ENCODE measurements at places on chromosomes 6 and 20.

DNA sequence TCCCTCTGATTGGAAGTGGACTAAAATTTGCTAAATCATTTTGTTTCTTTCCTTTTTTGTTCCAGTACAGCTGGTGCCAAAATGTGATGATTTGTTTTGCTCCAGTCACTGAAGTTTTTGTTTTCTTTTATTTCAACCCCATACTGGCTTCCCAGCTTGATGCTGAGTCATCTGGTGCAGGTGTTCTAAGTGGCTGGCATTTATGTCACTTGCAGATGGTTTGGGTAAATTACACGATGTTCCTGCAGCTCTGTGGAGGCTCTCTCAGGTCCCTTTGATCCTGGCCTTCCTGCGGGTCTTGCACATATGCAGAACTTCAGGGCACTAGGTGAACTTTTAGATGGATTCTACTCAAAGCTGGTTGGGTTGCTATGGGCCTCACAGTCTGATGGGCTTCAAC is 577.7 kb downstream of the HAO1 start:
- no peak for DNase-seq

DNA sequence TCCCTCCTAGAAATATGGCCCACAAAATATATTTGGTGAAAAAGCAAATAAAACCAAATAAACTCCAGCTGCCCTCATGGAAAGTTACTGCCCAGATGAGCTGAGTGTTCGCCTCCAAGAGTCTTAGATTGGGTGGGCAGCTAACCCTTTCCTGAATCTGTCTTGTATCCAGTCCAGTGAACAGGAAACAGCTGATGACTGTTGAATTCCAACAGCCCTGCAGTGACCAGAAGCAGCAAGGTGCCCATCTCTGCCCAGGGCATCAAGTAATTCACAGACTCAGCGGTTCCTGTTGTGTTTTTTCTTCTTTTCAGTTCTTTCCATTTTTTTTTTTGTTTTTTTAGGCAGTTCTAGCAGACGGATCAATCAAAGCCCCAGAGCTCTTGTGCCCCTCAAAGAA is 199.2 kb downstream of the UBE3D start:
- no peak for DNase-seq

DNA sequence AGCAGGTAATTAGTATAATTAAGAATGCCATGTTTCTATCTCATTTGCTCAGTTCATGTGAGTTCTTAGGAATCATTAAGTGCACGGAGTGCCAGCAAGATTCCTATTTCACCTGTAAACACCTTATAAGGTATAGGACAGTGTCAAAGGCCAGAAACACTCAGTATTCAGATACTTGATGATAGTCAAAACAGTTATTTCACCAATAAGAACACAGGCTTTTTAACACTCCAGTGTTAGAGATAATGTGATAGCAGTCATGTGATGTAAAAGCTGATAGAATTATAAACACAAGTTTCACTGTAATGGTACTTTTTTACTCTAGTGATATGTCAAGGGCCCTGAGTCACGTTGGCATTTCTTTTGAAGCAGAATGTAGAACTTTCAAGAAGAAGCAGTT is at the start of gene GPRC6A:
Gene GPRC6A, minus strand, starts transcription at position 101 of the 400 bp plus-strand sequence. Its CDS starts 70 bp downstream, at position 31.
- no peak for DNase-seq

DNA sequence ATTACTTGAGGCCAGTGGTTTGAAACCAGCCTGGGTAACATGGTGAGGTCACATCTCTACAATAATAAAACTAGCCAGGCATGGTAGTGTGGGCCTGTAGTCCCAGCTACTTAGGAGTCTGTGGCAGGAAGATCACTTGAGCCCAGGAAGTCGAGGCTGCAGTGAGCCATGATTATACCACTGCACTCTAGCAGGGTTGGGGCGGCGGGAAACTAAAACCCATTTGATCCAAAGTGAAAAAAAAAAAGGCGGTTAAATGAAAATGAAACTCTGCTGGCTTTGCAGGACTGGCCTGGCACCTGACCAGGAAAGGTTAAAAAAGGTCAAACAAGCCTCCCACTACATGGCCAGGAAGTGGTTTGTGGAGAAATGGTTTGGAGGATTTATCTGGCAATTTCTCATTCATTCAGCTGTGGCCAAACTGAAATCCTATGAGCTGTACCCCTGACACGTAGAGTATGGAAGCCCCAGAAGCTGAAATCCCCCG is 36.6 kb downstream of the MTRES1 start:
- DNase-seq = no peak

GRCh38 chr6:43338243-43338642 is 29.6 kb upstream of the CRIP3 start:
- no peak for DNase-seq

DNA sequence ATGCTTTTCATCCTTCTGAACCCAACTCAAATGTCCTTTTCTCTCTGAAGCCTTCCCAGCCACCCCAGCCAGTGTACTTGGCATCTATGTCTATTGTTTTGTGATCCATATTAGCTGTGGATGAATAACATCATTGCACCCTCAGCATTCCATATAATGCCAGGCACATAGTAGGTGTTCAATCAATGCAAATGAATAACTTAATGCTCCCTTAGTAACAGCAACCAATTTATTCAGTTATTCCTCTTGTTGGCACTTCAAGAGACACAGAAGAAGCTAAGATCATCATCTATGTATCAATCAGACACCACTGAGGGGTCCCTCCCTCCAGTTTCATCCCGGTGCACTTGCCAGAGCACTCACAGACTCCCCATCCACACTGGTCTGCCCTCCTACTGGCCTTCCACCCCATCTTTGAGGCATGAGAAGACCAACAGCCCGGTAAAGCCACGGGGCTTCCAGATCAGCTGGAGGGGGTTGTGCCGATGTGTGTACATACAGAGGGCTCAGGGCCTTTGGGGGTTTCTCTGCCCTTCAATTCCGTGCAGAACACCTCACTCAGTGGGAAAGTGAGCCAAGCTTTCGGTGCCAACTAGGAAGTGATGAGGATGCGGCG is 2.4 kb upstream of the TAF8 start:
- DNase-seq = no peak

DNA sequence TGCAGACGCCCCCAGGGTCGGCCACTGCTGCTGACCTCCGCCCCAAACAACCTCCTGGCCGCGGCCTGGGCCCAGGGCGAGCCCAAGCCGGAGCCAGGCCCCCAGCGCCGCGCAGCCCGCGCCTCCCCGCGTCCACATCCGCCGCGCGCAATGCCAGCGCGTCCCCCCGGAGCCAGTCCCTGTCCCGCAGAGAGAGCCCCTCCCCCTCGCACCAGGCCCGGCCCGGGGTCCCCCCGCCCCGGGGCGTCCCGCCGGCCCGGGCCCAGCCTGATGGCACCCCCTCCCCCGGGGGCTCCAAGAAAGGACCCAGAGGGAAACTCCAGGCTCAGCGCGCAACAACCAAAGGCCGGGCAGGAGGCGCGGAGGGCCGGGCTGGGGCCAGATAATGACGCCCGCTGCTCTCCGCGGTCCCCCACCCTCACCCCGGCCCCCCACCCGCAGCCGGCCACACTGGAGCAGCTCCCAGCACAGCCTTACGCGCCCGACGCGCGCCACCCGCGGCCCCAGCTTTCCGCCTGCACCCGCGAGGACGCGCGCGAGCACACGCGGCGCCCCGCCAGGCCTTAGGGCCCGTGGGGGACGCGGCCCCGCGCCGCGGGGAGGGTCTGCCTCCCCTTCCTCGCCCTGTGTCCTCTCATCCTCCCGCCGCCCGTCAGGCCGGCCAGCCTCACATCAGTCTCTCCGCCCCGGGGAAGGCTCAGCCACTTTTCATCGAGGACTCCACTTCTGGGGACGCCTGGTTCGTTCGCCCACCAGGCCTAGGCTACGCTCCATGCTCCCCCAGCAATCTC is 12.9 kb upstream of the SLC22A7 start:
- DNase-seq = no peak

GRCh38 chr6:6843057-6843627 is 254.6 kb downstream of the LY86 start:
- peak; percentile 16 for DNase-seq

DNA sequence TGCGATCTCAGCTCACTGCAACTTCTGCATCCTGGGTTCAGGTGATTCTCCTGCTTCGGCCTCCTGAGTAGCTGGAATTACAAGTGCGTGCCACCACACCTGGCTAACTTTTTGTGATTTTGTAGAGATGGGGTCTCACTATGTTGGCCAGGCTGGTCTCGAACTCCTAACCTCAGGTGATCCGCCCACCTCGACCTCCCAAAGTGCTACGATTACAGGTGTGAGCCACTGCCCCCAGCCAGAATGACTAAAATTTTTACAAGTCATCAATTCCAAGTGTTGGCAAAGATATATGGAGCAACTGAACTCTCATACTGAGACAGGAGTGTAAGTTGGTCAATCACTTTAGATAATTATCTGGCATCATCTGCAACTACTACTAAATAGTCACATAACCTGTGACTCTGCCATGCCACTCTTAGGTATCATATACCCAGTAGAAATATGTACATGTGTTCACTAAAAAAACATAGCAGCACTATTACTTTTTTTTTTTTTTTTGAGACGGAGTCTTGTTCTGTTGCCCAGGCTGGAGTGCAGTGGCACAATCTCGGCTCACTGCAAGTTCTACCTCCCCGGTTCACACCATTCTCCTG is 3.0 kb downstream of the EIF6 start:
- no peak for DNase-seq

GRCh38 chr6:139962654-139963347 is 588.4 kb upstream of the CITED2 start:
- DNase-seq = no peak

GRCh38 chr6:151664390-151664789 is 143.1 kb upstream of the ESR1 start:
- DNase-seq = no peak

DNA sequence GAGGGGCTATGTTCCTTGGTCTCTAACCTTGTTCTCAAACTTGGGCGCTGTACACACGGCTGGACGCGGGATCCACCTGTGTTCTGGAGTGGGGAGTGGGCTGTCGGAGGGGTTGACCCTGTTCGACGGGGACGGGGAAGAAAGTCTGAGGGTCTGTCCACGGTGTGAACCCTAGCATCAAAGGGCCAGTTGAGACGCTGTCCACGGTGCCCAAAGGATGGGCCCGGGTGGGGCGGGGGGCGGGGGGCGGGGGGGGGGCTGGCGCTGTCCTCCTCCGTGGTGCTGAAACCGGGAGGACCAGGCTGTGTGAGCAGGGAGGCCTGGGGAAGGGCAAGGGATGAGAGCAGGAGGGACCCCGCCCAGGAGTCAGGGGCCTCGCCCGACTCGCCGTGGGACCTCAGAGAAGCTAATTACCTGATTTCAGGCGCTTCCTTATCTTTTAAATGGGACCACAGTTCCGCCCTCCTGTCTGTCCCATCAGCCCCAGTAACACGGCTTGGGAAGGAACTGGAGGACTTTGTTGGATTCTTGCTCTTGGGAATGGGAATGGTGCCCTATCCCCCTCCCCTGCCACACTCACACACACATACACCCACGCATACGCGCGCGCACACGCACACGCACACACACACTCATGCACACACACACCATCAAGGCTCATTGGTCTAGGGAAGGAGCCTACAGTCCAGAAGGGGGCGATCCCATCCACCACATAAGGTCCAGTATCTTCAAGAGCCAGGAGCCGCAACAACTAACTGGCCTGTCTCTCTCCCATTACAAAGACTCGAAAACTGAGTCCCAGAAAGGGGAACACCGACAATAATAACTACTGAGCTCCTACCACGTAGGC is 1.0 kb upstream of the VSTM2L start:
- DNase-seq = no peak

- DNase-seq = no peak
Observed at GRCh38 chr6:3270258-3270657, 11.5 kb downstream of the PSMG4 start.

GRCh38 chr6:149342525-149342924 is 25.0 kb downstream of the TAB2 start:
- no peak for DNase-seq
